ENCODE measurements at places on chromosomes 13 and 19. TPM values are rescaled to one million over a fixed set of nuclear protein-coding genes. Genes with fewer than 3 reads are reported as not detected.

The CGB5 gene
- not detected for total RNA-seq

The CDX2 gene
- not detected for total RNA-seq

The LIM2 gene
- not detected for total RNA-seq

The GGACT gene
- total RNA-seq, result 6.4 TPM

The NBEA gene
- 4.1 TPM for total RNA-seq

The WDR87 gene
- not detected for total RNA-seq

The NCAN gene
- total RNA-seq, result not detected

The FGF21 gene
- total RNA-seq, result not detected

The CEACAM21 gene
- total RNA-seq, result 9.7 TPM

The ANGPTL8 gene
- not detected for total RNA-seq

The TGFBR3L gene
- total RNA-seq, result 0.76 TPM

The C19orf73 gene
- 3.3 TPM for total RNA-seq

The WDR88 gene
- not detected for total RNA-seq

The PDE4A gene
- total RNA-seq, result 5.3 TPM

The IRGC gene
- total RNA-seq, result not detected

The OR2Z1 gene
- not detected for total RNA-seq

The SMIM44 gene
- total RNA-seq, result not detected

The S1PR5 gene
- total RNA-seq, result not detected

GRCh38 chr13:46179491-46179908 is 2.5 kb downstream of the LCP1 start:
- no peak for DNase-seq

DNA sequence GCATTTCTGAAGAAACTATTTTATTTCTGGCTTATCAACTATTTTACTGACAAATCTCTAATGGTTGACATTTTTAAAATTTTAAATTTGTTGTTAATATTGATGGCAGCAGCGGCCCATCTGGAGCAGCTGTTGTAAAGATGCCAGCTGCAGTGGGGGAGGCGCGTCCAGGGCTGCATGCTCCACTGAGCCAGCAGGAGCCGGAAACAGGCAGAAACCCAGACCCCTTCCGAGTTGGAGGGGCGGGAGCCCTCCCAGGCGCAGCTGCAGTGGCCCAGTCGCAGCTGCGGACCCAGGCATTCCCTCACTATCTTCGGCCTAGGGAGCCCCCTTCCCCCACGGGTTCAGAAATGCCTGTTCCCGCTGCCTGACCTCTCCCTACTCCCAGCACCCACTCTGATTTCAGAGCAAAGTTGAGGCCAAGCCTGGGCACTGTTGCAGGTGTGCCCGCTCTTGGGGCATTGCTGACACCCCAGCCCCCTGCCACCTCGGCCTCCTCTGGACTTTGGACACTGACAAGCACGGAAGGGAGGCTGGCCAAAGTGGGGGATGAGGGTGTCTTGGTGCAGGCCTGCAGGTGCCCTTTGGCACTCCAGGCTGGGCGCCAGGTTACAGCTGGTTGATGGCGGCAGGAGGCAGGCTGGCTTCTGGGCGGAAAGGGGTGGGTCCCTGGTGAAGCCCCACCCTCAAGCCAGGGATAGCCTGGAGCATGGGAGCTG is 69.2 kb downstream of the PIBF1 start:
- no peak for DNase-seq

DNA sequence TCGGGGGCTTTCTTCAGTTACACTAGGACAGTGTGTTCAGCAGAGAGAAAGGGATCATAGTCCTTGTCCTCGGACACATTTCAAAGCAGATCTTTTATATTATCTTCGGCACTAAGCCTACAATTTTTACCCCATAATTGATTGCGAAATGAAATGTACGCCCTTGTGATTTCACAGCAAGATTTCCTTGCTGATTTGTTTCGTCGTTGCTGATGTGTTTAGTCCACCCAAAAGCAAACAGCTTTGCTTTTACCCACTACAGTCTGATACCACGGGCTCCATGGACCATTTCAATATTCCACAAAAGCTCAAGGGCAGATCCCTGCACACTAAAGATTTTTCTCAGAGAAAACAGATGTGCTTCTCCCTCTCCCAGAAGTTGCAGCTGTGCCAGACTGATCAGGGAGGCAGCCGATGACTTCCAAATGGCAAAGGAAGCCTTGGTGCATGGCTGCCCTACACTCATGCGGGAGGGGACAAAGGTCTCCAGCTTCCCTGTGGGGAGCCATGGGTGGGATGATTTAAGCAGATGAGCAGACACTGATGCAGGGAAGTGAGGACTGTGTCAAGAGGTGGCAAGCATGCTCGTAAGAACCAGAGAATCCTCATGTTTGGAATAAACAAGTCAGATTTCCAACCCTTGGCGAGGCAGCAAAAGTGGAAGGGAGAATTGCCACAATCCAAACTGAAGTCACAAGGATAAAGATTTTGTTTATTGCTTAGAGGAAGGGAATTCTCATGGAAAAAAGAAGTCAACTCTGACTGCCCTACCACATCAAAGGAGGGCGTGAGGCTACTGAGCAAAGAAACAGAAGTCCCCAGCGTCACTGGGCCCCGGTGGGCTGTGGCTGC is 81.1 kb downstream of the STK24 start:
- DNase-seq, result no peak

- peak; percentile 27 for DNase-seq
Observed at GRCh38 chr13:42991898-42992763, at the start of gene EPSTI1. Gene EPSTI1, minus strand, starts transcription at chr13:42992241. Its CDS starts 76 bp downstream, at chr13:42992165.

DNA sequence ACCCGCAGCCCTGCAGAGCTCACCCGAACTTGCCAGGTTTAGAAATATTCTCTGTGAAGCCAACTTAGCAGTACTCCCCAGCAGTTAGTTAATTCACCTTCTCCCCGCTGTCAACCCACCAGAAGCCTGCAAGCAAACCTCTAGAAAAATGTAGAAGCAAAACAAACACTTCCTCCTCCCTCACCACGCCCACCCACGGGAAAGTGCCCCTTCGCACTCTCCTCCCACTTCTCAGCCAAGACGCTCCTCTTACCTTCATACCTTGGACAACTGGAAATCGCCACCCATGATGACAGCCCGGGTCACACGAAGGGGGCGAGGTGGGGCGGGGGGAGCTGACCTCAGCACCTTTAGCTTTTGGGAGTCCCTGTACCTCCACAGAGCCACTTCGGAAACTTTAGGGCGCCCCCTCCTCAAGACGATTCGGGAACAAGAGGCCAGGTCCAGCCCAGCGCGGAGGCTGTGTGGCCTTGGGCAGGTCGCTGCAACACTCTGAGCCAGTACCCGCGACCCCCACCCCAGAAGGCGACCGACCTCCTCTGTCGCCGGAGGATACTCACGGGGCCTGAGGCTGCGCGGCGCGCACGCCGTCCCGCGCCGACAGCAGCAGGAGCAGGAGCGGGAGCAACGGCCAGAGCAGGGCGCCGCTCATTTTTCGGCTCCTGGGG is 485 bp downstream of the CPAMD8 start:
- no peak for DNase-seq

GRCh38 chr13:21426238-21426637 is 32.9 kb downstream of the ZDHHC20 start:
- DNase-seq, result no peak

GRCh38 chr13:20654156-20654555 is 49.3 kb upstream of the IL17D start:
- peak; percentile 25 for DNase-seq

- no peak for DNase-seq
Observed at GRCh38 chr13:44352671-44353070, 21.0 kb upstream of the SERP2 start.

GRCh38 chr19:32322541-32322940 is 22.9 kb upstream of the ZNF507 start:
- no peak for DNase-seq

DNA sequence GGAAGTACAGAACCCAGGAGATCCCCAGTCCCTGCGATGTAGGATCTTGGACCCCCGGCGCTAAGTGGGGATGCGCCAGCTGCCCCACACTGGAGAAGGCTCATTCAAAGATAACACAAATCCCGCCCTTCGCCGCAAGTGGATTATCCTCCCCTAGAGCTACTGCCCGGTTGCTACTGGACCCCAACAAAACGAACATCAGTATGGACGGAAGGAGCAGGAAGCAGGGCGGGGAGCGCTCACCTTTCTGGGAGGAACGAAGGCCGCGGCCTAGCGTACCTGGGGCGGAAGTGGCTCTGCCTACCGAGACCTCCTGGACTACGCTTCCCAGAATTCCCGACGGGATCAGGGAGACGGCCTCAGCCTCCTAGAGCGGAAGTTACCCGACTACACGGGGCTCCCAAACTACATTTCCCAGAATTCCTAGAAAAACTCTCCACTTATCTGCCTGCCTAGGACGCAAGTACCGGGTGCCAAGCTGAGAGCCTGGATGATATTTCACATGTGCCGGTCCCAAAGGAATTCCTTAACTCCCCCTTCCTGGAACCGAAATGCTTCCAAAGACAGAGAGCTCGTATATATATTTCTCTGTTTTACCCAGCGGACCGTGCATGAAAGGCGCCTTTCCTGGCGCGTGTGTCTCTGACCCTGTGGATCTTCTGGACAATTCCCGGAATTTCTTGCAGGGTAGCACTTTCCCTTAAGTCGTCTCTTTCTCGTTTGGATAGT is at the start of gene ZNF112:
TSS of gene ZNF112 (minus strand) at position 298 of the 729 bp plus-strand sequence. CDS start 16,141 bp downstream, outside the sequence.
- DNase-seq, result peak; percentile 65

GRCh38 chr13:40178130-40178529 is 488.3 kb downstream of the FOXO1 start:
- DNase-seq, result no peak

DNA sequence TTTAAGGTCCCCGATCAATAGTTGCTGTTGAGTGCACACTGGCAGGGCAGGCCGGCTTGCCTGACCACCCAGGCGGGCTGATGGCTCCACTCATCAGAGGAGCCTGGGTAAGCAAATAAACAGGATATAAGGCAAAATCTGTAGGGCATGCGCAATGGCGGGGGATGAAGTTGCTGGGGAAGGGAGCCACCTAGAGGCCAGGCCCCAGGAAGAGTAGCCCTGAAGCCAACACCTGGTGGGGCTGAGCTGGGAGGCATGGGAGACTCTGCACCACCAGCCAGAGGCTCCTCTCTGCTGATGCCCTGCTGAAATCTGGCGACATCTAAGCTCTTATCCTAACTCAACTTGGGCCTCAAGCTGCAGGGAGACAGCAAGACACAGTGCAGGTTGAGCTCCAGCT is 324.3 kb downstream of the ZNF536 start:
- DNase-seq, result no peak

DNA sequence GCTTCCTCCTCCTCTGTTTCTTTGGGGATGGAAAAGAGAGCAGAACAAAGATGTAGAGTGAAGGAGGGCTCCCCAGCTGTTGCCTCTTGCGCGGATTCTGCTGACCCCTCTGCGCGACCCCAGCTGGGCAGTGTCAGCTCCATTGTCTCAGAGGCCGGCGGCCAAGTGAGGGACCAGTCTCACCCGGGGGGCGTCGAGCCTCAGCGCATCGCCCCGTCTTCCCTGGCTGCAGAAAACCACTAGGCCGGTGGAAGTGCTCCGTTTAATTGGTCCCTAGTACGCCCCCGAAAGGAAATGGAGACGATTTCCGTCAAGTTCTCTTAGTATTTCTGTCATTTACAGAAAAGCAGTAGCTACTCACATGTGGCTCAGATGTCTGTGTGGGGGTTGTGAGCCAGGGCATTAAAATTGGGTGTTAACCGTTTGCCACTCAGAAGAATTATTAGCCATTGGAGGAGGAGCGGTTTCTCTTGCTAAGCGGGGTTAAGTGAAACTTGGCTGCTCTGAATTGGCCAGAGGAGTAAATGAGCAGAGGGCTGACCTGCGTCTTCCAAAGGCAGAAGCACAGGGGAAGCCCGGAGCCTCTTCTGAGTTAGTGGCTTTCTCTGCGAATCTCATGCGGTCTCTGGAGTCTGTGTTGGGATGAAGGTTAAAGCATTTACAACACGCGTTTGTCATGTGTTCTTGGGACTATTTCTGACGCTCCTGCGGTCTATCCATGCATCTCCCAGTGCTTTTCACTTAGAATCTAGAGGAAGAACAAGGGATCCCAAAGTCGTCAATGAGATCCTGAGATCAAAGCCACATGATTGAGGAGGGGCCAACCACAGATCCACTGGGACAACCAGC is 132.8 kb upstream of the MYO16 start:
- DNase-seq, result no peak

- no peak for DNase-seq
Observed at GRCh38 chr13:51270623-51271415, 48.6 kb downstream of the FAM124A start.

- DNase-seq, result peak; percentile 70
Observed at GRCh38 chr19:44447916-44448674, at the start of gene ZNF229. Gene ZNF229, minus strand, starts transcription at chr19:44448472. Its CDS starts 5,625 bp downstream, at chr19:44442847.

DNA sequence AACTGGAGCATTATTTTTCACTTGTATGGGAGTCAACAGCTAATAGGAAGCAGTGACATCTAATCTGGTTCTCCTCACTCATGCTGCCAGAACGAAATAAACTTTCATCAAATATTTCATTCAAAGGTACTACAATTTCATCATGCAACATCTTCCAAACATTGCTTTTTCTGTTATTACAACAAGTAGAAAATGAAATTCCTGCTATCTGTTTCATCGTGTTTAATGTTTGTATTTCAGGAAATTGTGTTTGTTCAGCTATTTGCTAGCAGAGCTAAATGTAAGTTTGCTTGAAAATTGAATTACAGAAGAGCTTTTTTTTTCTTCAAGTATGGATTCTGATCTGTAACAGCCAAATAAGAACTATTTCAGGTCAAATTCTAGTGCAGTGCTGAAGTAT is 90.1 kb downstream of the SLITRK6 start:
- no peak for DNase-seq

- no peak for DNase-seq
Observed at GRCh38 chr19:15223649-15224361, 8.4 kb downstream of the EPHX3 start.

GRCh38 chr19:7545904-7546303 is 10.4 kb downstream of the PNPLA6 start:
- no peak for DNase-seq

GRCh38 chr19:13864046-13864666 is 12.8 kb upstream of the NANOS3 start:
- no peak for DNase-seq
